ENCODE measurements at places on chromosomes 3 and 15.

DNA sequence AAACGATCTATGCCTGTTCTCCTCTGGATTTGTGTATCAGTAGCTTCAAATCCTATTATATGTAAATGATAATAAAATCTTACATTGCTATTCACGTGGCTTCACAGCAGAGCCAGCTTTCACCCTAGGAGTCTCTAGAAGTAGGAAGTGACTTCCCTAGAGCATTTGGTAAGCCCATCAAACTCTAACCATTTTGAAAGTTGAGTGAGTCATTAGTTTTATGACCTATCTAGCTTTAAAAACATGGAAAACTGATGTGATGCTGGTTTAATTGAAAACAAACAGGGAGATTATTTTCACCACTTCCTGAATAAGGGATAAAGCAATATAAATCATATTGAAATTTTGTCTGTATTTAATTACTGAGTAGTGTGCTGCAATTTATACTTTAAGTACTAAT, 275.2 kb downstream of the EPHA6 start:
- DNase-seq: no peak

GRCh38 chr15:73340502-73341192, 28.1 kb downstream of the HCN4 start:
- no peak for DNase-seq

GRCh38 chr15:41483115-41483514, 10.6 kb upstream of the ITPKA start:
- DNase-seq: no peak

GRCh38 chr15:101213570-101213969, 38.3 kb downstream of the CHSY1 start:
- DNase-seq: no peak

- no peak for DNase-seq
These were observed 58.8 kb downstream of the AMOTL2 start for GRCh38 chr3:134315286-134316106.
